ENCODE measurements at places on chromosomes 7 and 10.
A peak's percentile ranks its signal among the peaks of the same experiment; 100 is the strongest.

- no peak for DNase-seq
Measured at GRCh38 chr10:97975598-97975997, 54.8 kb downstream of the CRTAC1 start.

DNA sequence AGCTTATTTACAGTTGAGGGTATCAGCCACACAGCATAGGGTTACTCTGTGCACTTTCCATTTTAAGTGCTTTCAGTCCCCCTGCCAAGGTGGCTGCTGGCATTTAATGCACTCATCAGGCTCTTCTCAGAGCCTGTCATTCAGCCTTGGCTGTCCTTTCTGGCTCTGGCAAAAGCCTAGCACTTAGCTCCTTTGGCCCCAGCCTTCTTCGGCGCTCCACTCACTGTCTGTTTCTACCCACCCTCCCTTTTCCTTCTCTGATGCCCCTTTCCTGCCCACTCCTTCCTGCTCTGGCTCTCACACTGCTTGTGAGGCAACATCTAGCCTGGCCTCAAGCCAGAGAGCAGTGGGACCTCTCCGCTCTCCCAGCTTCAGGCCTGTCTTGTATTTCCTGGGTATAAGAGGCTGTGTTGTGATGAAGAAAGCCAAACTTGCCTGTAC, 60.2 kb downstream of the WIPF3 start:
- peak; percentile 51 for DNase-seq

GRCh38 chr7:114126095-114126494, 207.3 kb upstream of the PPP1R3A start:
- no peak for DNase-seq

DNA sequence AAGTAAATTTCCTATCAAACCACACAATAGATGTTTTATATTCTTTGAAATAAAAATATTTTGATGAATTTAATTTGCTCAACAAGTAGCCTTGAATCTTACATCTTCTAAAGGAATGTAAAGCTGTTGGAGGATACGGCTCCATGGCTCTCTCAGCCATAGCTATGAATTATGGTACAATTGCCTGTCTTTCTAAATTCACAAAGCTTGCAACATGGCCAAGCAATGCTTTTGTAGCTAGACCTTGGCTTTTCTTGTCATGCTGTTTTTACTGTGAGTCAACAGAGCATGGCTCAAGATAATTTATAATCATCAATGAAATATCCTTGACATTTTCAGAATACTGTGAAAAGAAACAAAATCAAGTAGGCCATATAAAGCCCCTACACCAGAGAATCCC, 286.7 kb downstream of the CACNA2D1 start:
- no peak for DNase-seq

DNA sequence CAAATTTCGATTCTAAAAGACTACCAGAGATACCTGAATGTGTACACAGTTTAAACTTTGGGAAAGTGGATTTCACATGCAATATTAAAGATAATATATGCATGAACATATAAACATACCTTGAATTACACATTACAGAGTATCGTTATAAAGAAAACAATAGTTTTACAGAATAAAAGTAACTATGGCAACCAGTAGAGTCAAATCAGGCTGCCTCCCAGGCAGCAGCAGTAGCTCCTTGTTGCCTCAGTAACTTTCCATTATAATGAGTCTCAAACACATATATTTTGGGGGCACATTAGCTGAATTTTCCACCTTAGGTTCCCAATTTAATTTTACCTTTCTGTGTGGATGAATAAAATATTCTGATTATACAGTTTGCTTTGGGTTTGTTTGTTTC, 164.4 kb upstream of the FEZF1 start:
- no peak for DNase-seq

- DNase-seq = peak; percentile 7
Measured at GRCh38 chr7:138116141-138116540, 39.9 kb downstream of the AKR1D1 start.

GRCh38 chr7:157018997-157019608, 8.6 kb upstream of the MNX1 start:
- DNase-seq = no peak

DNA sequence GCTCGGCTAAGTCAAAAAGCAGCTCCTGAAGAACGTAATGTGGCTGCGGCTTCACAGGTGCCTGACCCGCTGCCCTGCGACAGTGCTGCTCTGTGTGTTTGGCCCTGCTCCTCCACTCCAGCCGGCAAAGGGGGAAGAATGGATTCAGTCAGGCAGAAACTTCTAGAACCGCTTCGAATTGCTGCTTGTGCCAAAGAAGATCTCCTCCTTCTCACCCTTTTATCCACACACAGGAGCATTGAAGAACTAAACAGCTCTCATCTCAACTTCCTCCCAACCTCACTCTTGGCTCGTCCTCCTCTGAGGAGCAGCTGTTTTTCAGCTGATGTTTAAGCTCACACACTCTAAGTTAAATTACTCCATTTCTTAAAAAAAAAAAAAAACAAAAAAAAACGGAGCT, 651.4 kb downstream of the INHBA start:
- DNase-seq = no peak

DNA sequence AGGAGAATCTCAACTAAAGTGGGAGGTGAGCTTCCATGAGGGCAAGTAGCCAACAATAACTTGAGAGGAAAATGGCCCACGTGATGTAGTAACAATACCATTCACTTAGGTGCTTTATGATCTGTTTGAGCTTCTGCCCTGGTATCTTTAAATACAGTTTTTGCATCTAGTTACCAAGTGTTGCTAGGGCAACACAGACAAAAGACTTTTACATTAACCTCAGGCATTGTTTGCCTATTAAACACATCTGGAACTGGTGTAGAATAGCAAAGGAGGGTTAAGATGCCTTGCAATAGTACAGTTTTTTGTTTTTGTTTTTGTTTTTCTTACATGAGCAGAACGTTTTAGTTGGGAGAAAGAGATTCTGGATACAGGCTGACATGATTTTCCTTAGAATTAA, 97.7 kb upstream of the MTPN start:
- DNase-seq = no peak

DNA sequence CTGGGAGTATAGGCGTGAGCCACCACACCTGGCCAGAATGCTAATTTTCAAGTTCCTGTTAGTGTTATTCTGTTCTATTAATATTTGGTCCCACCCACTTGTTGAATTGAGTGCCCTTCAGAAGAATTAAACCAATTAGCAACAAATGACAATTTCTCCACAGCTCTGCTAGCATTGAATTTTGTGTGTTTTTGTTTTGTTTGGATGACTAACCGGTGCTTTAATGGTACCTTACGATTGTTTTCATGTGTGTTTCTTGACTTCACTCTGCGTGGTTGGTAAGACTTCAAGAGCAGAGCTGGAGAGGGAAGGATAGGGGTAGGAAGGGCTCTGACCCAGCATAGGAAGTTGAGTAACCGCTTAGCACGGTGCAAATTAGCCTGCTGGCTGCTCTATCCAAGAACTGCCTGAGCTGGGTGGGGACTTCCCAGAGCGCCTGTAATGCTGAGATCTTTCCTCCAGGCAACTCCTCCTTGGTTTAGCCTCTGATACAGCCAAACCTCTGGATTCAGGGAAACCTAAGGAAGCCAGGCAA, 4.6 kb downstream of the ARPC1B start:
- DNase-seq = peak; percentile 96

DNA sequence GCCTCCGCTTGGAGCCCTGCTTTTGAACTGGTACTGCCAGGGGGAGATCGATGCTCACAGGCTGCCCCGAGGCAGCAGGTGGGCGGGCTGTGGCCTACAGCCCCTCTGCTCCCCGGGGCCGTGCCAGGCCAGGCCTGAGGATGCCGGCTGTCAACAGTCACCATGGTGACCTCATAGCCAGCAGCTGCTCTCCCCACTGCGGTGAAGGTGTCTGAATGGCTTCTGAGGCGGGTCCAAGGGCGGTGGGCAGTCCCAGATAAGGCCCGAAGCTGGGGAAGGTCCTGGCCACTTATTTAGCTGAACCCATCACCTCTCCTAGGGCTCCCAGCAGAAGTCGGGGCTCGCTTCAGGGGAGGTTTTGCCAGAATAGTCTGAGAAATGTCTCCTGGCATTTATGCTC, 179.3 kb downstream of the ARHGAP12 start:
- no peak for DNase-seq

- no peak for DNase-seq
Measured at GRCh38 chr7:125278318-125278717, 348.7 kb upstream of the POT1 start.

DNA sequence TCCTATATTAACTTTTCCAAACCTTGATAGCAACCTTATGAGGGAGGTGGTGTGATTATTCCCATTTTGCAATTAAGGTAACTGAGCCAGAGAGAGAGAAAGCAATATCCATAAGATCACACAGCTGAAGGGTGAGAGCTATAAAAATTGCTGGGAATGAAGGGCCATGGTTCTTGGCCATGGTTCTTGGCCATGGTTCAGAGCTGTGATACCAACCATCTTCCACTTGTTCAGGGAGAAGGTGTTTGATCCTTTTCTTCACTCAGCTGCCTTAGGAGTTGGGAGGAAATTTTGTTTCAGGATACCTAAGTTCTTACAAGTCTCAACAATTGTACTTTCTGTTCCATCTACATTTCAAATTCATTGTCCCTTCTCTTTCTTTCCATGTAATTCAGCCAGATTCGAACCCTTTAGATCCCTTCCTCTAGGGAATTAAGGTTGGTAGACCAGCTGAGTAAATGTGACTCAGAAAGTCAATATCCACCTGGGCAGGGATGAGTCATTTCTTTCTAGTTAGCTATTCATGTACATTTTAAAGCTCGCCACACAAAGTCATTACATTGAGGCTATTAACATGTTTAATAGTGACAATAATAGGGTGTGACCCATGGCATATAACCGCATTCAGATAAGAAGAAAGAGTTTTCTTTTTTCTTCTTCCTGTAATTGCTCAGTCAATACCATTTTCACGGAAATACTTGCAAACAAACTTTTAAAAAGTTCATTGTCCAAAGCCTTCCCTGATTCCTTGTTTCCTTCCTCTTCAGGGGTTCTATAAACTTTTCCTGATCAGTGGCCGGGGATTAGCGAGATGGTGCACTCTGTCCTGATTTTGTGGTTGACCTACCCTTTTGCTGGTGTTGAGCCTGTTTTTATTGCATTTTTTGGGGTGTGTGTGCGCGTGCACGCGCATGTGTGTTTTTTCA, 143.4 kb downstream of the TCF7L2 start:
- no peak for DNase-seq

- DNase-seq = no peak
Measured at GRCh38 chr7:128718967-128719642, 20.1 kb upstream of the CALU start.

- DNase-seq = peak; percentile 74
Measured at GRCh38 chr10:70649526-70649925, 22.8 kb upstream of the ADAMTS14 start.

DNA sequence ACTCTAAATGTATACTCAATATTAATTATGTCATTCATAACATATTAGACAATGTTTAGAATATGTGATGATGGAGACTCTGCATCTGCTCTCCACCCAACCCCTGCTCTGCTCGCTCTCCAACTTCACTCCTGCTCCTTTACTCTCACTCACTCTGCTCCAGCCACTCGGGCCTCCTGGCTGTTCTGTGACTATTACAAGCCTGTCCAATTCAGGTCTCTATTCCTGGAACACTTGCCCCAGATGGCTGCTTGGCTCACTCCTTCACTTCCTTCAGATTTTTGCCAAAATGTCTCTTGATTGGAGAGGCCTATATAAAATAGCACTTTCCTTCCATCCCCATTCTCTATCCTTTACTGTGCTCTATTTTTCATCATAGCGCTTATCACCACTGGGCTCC, 84.8 kb downstream of the HBP1 start:
- no peak for DNase-seq

DNA sequence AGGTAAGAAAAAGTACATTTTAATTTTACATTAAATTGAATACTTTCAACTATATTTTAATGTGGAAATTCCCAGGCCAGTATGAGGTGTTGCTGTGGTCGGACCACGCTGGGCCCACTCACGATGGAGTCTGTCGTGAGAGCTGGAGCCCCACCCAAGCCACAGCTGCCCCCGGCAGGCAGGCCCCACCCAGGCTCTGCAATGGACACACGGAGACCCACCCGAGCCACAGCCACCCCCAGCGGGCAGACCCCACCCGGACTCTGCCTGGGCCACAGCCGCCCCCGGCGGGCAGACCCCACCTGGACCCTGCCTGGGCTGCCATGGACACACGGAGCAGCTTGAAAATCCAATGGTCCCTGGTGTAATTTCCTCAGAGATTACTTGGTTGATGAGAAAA, 141.3 kb downstream of the PTPRN2 start:
- no peak for DNase-seq

GRCh38 chr7:83876593-83876992, 227.7 kb upstream of the SEMA3E start:
- peak; percentile 14 for DNase-seq

Measured in AG10803 (cell line).